ENCODE measurements at places on chromosomes 4 and X.

GRCh38 chr4:105978684-105979296, 83.5 kb downstream of the NPNT start:
- no peak for DNase-seq

DNA sequence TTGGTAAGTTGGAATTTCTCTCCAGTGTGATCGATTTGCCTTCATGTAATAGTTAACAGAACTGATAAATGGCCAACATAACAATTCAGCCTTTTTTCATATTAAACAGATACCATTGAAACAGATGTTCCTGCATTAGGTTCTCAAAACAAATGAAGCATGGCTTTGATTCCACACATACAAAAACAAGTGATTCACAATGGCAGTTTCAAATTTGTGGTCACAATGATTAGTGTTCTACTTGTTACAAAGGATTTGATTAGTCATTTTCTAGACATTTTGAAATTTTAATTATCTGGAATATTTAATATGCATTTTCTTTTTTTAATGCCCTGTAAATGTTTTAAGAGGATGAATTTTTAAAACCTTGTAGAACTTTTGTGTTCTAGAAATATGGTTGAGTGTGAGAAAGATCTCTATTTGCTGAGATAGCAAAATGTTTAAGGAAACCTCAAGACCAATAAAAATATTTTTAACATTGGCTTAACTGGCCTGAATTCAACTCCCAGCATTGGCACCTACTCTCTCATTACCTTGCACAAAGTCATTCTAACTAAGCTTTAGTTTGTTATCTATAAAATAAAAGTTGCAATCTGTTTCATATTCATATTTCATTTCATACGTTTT, 18.9 kb upstream of the GLRA3 start:
- no peak for DNase-seq

GRCh38 chr4:18568600-18568999, 547.0 kb upstream of the LCORL start:
- no peak for DNase-seq

DNA sequence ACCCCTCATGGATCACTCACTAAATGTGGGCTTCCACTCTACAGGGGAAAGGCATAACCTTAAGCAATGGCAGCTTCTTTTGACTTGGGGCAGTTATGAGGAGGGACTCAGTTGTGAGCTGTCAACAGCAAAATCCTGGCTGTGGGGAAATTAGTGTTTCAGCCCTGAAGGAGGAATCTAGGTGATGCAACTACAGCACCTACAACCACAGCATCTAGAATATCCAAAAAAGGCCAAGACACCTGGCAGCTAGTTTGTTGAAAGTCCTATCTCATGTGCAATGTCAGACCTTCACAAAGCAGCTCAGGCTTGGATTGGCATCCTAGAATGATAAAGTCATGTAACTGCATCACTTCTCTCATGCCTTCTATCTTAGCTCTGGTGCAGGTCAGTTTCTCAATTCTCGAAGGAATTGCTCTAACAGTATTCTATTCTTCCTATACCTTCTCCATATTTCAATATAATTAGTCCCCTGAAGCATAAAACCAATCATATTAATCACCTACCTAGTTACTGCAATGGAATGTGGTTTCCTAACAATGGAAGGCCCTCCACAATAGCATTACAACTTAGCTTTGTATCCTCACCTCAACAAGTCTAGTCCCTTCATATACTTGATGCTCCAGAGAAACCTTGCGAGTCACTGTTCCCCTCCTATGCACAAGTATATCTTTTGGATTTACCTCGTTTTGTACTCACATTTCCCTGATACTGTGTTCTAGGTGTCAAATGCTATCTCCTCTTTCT, 5.5 kb upstream of the ANTXR2 start:
- DNase-seq = no peak

- DNase-seq = no peak
These were observed 100.5 kb downstream of the PHKA2 start for GRCh38 chrX:18883234-18883960.

DNA sequence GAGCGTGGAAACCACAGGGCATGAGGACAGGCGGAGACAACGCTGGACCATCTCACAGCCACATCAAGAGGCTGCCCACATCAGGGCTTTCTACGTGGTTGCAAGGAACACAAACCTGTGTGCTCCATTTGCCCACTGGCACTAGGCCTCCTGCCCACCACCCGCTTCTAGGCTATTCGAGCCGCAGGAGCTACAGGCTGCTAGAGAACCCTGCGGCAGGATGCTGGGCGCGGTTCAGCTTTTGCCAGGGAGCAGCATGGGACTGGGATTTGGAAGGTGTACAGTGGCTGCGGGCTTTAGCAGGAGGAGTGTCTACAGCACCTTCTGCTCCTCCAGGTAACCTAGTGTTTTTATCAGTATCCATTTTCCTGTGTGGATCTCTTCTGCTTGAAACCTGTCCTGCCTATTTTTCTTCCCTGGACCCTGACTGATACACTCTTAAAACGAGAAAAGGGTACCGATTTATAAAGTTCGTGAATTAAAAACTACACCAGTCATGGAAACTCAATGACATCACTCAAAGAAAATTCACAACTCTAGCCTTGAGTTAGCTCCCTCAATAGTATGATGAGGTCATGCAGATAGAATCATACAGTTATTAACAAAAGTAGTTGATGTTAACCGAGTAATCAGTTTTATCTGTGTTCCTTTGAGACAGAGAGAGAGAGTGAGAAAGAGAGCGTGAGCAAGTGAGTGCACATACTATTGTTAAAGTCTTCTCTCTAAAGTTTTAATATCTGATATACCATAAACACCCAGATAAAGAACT, 12.8 kb downstream of the NOP14 start:
- DNase-seq = no peak

- DNase-seq = no peak
These were observed 221.8 kb upstream of the KCNIP4 start for GRCh38 chr4:22170353-22170752.

DNA sequence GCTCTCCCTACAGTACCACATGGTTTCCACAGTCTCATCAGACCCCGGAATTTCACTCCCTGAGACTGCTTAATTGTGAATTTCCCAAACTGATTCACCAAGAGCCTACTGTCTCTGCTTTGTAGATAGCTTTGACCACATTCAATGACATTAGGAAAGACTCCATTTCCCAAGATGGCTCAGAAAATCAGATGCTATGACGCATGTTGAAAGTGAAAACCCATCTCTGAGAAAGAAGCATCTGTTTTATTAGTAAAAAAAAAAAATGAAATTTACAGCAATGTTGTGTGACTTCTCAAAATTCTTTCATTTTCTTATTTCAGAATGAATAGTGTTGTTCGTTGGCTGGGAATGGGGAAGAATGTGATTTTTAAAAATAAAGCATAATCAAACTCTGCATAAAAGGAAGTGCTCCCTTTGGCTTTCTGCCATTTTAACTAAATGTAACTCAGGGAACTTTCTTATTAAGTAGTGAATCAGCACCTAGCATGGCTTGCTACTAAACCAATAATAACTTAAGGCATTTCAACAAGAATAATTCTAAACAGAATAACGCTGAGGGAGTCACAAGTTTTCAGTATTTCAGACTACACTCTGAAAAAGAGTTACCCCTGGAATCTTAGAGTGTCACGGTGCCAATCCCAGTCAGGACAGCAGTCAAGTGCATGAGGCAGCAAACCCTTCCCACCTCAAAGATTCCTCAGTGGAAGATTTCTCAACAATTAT, 97.4 kb upstream of the MYOZ2 start:
- DNase-seq = no peak

DNA sequence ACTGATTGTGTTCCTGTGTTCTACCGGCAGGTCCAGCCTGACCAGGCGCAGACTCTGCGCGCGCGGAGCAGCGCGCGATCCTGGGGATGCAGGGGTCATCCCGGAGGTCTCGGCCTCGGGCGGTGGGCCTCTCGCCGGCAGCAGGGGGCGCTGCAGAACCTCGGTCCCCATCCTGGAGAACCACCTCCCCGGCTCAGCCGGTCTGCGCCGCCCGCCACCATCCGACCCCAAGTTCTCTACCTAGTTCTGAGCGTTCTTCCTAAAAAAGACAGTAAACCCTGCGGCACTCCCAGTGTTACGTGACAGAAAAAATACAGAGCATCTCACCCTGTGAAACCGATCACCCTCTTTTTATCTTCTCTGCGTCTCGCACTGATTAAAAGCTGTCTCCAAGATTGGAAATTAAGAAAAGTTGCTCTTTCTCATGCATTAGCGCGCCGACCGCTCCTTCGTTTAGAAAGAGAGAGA, 1.6 kb downstream of the TRPC3 start:
- DNase-seq = peak; percentile 59

DNA sequence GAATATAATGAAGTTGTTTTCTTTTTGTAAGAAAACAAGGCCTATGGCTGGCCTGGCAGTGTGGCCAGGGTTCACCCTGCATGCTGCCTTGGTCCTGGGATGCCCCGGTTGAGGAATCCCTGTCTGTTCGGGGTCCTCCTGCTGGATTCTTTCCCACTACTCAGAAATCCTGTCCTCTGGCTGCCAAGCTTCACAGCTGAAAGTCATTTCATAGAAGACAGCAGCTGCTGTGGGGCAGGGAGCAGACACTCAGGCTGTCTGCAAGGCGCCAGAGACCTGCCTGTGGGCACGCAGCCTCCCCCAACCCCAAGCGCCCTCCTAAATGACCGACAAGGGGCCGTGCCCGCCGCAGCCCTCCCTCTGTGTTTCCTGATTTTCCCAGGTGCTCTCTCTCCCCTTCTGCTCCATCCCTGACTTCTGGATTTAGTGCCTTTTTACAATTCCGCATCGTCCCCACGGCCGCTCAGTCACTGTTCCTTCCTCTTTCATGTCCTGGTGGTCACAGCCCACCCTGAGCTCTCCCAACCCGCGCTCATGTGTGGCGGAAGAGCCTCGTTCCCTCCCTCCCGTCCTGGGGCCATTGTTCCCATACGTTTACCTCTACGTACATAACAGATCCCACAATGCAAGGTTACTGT, 27.5 kb downstream of the ZFYVE28 start:
- no peak for DNase-seq

GRCh38 chrX:42094218-42094617, 170.9 kb upstream of the CASK start:
- DNase-seq = no peak

DNA sequence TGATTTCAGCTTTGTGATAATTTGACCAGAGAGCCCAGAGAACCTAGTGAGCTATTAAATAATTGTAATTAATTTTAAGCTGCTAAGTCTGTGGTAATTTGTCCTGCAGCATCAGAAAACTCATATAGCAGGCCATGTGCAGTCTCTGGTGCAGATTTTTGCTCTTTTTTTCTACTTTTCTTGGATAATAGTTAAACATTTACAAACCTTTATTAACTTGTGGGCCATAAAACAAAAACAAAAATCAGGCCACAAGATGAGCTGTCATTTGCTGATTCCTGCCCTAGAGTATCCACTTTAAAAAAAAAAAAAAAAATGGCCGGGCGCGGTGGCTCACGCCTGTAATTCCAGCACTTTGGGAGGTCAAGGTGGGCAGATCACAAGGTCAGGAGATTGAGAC, 99.8 kb downstream of the CLDN22 start:
- DNase-seq = no peak

DNA sequence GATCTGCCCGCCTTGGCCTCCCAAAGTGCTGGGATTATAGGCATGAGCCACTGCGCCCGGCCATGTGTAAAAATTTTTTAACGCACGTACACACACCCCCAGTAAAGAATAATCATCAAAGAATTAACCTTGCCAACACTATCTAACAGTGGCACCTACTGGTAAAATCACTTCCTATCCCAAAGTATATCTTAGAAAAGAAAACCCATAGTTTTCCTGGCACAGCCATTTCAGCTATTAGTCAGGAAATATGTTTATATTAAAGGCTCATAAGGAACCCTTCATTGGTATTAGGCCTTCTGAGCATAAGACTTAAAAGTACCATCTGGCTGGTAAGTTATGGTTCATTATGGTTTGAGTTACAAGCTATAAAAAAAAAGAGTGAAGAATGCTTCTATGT, 14.1 kb downstream of the S100G start:
- DNase-seq = no peak

GRCh38 chr4:8503801-8504200, 63.2 kb downstream of the TRMT44 start:
- DNase-seq = no peak

- no peak for DNase-seq
These were observed 756 bp upstream of the ADAMTS3 start for GRCh38 chr4:72569719-72570235.

DNA sequence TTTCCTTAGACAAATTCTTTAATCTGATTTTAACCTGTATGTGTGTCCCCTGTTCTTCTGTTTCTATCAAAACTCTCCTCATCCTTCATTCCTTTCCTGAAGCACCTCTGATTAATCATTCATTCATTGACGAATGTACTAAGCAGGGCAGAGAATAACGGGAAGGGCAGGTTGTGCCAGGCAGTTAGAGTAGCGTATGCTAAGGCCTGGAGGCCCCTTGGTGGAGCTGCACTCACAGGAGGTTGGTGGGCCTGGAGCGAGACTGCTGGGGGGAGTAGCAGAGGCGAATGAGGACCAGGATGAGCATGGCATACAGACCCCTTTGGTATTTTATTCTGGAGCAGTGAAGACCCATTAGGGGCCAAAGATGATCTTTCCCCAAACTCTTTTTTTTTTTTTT, 22.5 kb downstream of the PTTG2 start:
- DNase-seq = no peak

GRCh38 chr4:123505095-123506010, 108.8 kb downstream of the SPRY1 start:
- DNase-seq = no peak

- no peak for DNase-seq
These were observed 8.1 kb downstream of the RTL5 start for GRCh38 chrX:72123471-72124185.

DNA sequence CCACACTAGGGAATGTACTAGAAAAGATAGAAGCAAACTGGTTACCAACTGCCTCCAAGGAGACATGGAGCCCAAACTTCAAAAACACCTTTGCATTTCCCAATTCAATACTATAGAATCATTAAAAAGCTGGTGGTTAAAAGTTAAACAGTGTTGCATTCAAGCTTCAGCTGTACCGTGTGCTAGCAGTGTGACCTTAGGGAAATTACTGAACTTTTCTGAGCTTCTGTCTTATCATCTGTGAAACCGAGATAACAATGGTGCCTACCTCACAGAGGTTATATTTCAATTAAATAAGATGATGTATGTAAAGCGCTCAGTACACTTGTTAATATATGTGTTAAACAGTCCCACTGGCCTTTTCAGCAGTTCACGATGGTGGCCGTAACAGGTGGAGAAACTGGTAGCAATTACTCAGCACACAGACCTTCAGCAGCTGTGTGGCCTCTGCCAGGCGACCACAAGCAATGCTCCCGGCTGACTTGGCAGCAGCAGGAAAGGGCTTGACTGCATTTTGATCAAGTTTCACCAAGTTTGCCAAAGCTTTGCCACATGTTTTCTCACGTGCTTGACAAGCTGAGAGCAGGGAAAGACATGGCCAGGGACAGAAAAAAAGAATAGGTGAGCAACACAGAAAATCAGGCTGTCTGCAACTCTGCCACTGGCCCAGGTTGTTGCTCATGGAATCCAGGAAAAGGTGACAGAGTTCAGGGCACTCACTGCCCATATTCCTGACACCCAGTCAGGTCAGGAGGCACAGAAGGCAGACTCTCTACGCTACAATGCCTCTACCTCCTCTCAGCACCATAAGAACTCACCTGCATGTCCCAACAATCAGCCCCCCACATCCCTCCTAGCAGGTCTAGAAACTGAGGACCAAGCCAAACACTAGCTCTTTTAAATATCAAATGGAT, 72.1 kb downstream of the PARM1 start:
- DNase-seq = no peak

All from stimulated activated CD8-positive, alpha-beta memory T cell treated with anti-CD3 and anti-CD28 coated beads, Interleukin-2, amount 100 ng/mL, for 1 hour (primary cell).